ENCODE measurements at places on chromosomes 3 and 15.

DNA sequence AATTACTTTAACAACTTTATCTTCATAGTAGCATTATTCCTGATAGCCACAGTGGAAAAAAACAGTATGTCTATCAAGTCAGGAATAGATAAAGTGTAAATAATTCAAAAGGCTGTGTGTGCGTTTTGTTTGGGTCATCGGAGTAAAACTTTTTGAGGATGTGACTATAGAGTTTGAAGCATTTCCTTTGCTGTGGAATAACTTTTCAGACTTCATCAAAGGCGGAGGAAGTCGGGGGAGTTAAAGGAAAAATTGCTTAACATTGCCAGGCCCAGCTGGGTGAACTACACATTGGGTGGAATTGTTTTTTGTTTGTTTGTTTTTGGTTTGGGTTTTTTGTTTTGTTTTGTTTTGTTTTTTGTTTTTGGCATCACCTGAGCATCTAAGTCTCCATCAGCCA is 70.4 kb upstream of the CRTC3 start:
- DNase-seq, result no peak

GRCh38 chr3:146770881-146771280 is 165.7 kb upstream of the PLSCR5 start:
- DNase-seq, result no peak

GRCh38 chr3:162014284-162014683 is 517.7 kb downstream of the OTOL1 start:
- DNase-seq, result no peak

DNA sequence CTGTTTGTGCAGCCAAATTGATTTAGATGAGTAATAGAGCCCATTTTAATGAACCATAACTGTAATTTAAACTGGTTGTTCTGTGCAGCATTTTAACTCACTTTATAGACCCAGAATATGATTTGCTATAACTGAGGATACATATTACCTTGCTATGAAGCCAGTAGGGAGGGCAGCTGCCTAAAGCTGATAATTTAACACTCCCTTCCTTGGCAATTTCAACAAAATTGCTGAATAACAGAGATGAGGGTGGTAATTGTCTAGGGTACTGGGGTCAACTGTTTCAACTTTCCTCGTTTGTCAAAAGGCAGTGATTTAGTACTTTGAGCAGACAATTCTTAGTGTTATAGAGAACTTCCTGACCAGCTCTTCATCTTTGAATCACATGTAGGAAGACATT is 304.9 kb upstream of the POU1F1 start:
- DNase-seq, result no peak

GRCh38 chr3:188734395-188734794 is 437.4 kb upstream of the TPRG1 start:
- DNase-seq, result peak; percentile 20

GRCh38 chr15:35023804-35024203 is 35.7 kb upstream of the ZNF770 start:
- no peak for DNase-seq
